ENCODE measurements at places on chromosomes 4 and X.

DNA sequence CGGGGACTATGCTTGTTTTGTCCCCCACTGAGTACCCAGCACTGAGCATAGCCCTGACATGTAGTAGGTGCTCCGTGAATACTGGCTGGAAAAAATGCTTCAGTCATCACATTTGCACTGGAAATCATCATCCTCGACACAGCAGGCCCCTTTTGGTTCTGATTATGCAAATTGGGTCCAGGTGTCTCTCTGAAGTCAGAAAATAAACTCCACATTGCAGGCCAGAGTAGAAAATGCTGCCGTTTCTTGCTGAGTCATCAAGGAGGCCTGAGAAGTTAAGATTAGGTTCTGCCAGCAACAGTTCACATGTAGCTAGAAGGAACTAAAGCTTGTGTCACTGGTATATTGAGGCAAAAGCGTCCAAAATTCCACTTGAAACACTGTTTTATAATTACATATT lies 15.0 kb upstream of the STK32B start:
- no peak for DNase-seq

DNA sequence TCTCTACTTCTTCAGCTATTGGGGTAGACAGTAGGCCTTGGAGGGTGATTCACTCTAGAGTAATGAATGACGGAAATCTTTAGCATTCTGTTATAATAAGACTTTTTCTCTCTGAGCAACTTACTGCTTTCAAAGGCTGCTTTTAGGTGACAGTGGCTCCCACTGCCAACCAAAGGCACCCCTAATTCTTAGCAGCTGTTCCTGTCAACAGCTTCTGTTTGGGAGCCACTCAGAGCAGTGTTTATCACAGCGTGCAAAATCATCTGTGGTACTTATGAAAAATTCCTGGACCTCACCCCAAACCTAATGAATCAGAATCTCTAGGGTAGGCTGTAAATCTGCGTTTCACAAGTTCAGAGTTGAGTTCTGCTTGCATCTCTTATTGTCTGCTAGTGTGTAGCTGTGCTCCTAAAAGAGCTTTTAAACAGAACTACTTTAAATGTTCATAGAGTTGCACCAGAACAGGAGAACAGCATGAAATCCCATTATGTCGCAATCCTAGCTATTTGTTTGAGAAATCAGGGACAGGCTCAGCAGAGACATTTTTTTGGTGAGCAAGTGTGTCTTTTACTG lies 52.8 kb upstream of the POU4F2 start:
- DNase-seq: no peak

GRCh38 chr4:1250921-1251772 lies 2.2 kb upstream of the CTBP1 start:
- DNase-seq: no peak

DNA sequence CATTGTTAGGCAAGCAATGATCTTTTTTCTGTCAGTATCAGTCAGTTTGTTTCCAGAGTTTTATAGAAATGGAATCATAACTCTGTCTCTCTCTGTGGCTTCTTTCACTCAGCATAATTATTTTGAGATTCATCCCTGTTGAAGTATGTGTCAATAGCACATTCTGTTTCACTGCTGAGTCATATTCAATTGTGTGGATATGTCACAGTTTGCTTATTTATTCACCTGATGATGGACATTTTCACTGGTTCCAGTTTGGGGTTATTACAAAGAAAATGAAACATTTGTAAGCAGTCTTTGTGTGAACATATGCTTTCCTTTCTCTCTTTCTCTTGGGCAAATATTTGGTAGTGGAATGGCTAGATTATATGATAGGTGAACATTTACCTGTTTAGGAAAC lies 10.2 kb upstream of the ZNF718 start:
- no peak for DNase-seq

GRCh38 chrX:115553171-115553570 lies 7.8 kb upstream of the PLS3 start:
- no peak for DNase-seq

DNA sequence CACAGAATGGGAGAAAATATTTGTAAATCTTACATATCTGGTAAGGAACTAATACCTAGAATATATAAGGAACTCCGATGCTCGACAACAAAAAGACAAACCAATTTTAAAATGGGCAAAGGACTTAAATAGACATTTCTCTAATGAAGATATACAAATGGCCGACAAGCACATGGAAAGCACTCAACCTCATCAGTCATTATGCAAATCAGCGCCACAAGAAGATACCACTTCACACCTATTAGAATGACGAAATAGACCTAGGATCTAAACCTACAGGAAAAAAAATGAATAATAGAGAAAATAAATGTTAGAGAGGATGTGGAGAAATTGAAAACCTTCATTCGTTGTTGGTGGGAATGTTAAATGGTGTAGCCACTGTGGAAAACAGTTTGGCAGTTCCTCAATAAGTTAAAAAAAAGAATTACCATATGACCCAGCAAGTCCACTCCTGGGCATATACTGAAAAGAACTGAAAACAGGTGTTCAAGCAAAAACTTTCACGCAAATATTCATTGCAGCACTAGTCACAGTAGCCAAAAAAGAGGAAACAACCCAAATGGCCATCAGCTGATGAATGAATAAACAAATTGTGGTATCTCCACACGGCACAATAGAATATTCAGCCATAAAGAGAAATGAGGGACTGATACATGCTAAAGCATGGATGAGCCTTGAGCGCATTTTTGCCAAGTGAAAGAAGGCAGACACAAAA lies 57.3 kb upstream of the WDR19 start:
- DNase-seq: no peak

GRCh38 chr4:20456407-20456806 lies 204.7 kb downstream of the SLIT2 start:
- DNase-seq: no peak

DNA sequence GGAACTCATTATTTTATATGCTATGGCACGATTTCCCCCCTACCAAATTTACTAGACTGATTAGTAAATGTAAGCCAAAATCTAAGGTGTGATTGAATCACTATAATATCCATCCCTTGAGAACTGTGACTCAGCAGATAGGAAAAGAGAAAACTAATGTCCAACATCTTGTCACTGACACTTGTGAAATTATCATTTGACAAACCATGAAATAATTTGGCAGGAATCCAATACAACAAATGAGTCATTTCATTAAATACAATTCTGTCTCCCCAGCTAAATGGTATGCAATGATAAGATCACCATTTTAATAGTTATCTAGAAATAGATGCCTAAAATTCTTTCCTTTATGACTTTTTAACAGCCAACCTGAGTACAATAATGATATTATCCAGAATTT lies 462.3 kb downstream of the DMD start:
- DNase-seq: no peak

Measured in mucosa of gallbladder (tissue), 1 donor.